A673 (cell line): ENCODE measurements at places on chromosomes 7 and 10. TPM values are rescaled to one million over a fixed set of nuclear protein-coding genes. Genes with fewer than 3 reads are reported as not detected.

GRCh38 chr7:9217204-9217603 is 783.8 kb downstream of the NXPH1 start:
- H3K4me3 ChIP-seq = no peak overlapping the region
- H3K27ac ChIP-seq = no peak overlapping the region
- no peaks in the 10 kb centered on the region for H3K4me1 ChIP-seq
- no peak for DNase-seq

GRCh38 chr10:116629340-116629739 is 8.6 kb downstream of the PNLIPRP2 start:
- DNase-seq = no peak
- H3K27me3 ChIP-seq = peaks cover 38% of the 10 kb centered on the region
- H3K4me3 ChIP-seq = no peak overlapping the region
- no peaks in the 10 kb centered on the region for H3K36me3 ChIP-seq
- H3K4me1 ChIP-seq = no peaks in the 10 kb centered on the region

GRCh38 chr10:50419756-50420155 is 168.4 kb upstream of the ASAH2 start:
- no peaks in the 10 kb centered on the region for H3K4me1 ChIP-seq
- no peak overlapping the region for H3K27ac ChIP-seq
- H3K4me3 ChIP-seq = no peak overlapping the region
- DNase-seq = no peak

SFXN3 gene
- total RNA-seq = 15.5 and 16.9 TPM in 2 replicates

- peaks cover 78% of the 10 kb centered on the region for H3K27me3 ChIP-seq
- H3K4me1 ChIP-seq = peaks cover 22% of the 10 kb centered on the region
- H3K27ac ChIP-seq = no peak overlapping the region
- peak overlapping the region; percentile 53 for H3K4me3 ChIP-seq
- DNase-seq = peak; percentile 12
- no peaks in the 10 kb centered on the region for H3K36me3 ChIP-seq
These were observed 552 bp downstream of the MKX start for GRCh38 chr10:27744802-27745731.

C7orf33 gene
- not detected in 2 replicates for total RNA-seq

RNF148 gene
- total RNA-seq = 5.4 and 6.1 TPM in 2 replicates

TMEM140 gene
- total RNA-seq = not detected in 2 replicates

- peaks cover 5% of the 10 kb centered on the region for H3K27me3 ChIP-seq
- DNase-seq = no peak
- H3K4me3 ChIP-seq = no peak overlapping the region
- H3K27ac ChIP-seq = no peak overlapping the region
- H3K36me3 ChIP-seq = no peaks in the 10 kb centered on the region
These were observed 51.9 kb downstream of the ASZ1 start for GRCh38 chr7:117375380-117375779.

BLNK gene
- not detected in 2 replicates for total RNA-seq

DNA sequence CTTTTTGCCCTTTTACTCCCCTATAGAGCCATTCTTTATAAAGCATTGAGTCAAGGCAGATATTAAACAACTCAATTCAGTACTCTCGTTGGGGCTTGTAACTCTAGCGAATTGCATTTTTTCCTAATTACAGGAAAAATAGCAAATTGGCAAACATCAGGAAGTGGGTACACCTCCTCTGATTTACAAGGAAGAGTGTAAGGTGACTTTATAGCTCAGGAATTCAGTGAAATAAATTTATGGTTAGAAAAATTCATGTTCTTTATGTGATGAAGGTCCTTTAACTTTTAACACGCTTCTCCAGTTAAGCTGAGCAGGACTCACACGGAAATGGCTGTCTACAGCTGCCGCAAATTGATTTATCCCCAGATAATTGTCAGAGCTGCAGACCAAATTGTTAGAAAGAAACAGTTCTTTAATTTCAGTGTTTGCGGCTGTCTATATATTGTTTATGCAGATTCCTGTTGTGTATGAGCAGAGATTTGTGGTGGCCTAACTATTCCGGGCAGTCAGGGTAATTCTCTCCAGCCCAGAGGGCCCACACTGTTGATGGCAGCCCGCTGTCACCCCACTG is 151.1 kb upstream of the MKI67 start:
- H3K27ac ChIP-seq = no peak overlapping the region
- H3K4me3 ChIP-seq = no peak overlapping the region
- peak; percentile 60 for DNase-seq
- H3K27me3 ChIP-seq = no peaks in the 10 kb centered on the region

DNA sequence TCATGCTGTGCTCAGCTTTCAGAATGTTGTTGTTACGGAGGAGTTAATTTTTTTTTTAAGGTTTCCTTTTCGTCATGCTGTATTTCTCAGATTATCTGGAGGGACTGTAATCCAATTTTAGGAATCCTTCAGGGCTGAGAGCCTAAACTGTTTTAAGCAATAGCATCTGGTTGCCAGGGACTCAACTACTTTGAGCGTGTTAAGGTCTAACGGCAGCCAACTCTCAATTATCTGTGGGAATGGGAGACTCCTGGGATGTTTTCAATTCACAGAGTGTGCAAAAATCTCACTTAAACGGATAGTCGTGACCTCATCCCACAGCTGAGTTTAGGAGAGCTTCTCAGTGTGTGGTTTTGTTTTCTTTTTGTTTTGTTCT is 291.7 kb downstream of the AUTS2 start:
- H3K27ac ChIP-seq = no peak overlapping the region
- peak; percentile 91 for DNase-seq
- peaks cover 21% of the 10 kb centered on the region for H3K4me1 ChIP-seq
- no peaks in the 10 kb centered on the region for H3K27me3 ChIP-seq
- H3K36me3 ChIP-seq = no peaks in the 10 kb centered on the region

DNA sequence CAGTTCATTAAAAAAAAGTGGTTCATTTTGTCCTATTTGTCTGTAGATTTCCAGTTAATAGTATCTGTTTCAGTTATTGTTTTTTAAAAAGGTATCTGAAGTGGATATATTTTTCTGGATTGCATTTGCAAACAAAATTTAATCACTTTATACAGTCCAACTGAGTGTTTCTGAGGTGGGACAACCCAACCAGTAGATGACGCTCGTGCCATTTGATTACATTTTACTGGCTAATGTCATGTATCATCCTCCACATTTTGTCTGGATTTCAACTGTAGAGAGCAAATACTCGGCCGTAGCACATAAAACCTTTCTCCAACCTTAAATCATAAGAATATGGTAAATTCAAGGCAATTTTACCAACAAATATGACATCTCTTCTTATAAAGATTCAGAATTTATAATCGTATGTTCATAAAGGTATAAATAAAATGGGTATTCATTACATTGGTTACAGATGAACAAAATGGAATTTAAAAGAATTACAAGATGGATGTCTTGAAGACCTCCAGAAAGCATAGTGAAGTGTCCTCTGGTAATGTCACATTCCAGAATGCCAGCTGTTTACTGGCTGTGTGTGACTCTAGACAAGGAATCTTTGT is 789.0 kb downstream of the PHTF2 start:
- H3K27ac ChIP-seq = no peak overlapping the region
- no peaks in the 10 kb centered on the region for H3K36me3 ChIP-seq
- no peaks in the 10 kb centered on the region for H3K4me1 ChIP-seq
- H3K27me3 ChIP-seq = peaks cover 11% of the 10 kb centered on the region
- DNase-seq = peak; percentile 66

SH2D4B gene
- 0.07 and 0.19 TPM in 2 replicates for total RNA-seq

GRCh38 chr7:122552769-122553168 is 146.1 kb downstream of the RNF133 start:
- no peak overlapping the region for H3K4me3 ChIP-seq
- DNase-seq = no peak
- H3K27ac ChIP-seq = no peak overlapping the region

PRPS1L1 gene
- not detected in 2 replicates for total RNA-seq

C10orf67 gene
- 0.13 and 0.50 TPM in 2 replicates for total RNA-seq

DNA sequence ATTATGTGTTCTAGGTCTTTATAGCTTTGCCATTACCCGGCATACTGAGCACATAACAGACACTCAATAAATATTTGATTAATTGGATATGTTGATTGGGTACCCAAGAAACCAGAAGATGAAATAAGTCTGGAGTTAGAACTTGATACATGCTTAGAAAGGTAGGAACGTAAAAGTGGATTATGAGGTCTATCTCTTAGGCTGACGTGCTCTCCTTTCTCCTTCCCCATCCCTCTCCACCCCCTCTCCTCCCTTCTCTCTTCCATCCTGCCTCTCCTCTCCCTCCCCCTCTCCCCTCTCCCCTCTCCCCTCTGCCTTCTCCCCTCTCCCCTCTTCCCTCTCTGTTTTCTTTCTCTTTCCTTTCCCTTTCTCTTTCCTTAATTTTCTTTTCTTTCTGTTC is 34.0 kb downstream of the AUTS2 start:
- H3K36me3 ChIP-seq = no peaks in the 10 kb centered on the region
- H3K4me1 ChIP-seq = peaks cover 50% of the 10 kb centered on the region
- H3K4me3 ChIP-seq = no peak overlapping the region
- no peaks in the 10 kb centered on the region for H3K27me3 ChIP-seq
- DNase-seq = no peak

DNA sequence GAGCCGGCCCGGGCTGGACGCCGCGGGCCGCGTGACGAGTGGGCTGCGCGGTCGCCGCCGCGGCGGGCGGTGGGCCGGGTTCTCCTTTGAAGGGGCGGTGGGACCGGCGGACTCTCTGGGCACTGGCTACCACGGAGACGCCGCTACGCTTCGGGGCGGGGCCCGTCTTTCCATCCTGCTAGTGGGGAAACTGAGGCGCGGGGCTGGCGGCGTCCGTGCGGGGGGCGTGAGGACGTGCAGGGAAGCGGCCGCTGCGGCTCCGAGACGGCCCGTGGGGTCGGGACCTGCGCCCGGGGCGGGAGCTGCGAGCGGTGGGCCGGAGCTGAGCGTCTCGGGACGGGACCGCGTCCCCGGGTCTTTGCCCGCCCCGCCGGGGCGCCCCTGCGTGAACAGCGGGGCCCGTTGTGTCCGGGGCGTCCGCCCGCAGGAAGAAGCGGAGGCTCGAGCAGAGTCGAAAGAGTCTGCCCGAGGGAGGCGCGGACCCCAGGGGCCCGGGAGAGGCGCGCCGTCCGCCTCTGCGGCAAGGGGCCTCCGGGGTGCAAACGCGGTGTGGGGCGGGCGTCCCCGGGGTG is 548 bp upstream of the BNIP3 start:
- H3K4me3 ChIP-seq = peak overlapping the region; percentile 93
- DNase-seq = no peak
- H3K27ac ChIP-seq = peak overlapping the region; percentile 66
- H3K4me1 ChIP-seq = peaks cover 10% of the 10 kb centered on the region
- H3K27me3 ChIP-seq = no peaks in the 10 kb centered on the region

HOXA3 gene
- not detected in 2 replicates for total RNA-seq

- H3K36me3 ChIP-seq = no peaks in the 10 kb centered on the region
- H3K4me1 ChIP-seq = no peaks in the 10 kb centered on the region
- H3K27ac ChIP-seq = no peak overlapping the region
- H3K27me3 ChIP-seq = no peaks in the 10 kb centered on the region
These were observed 24.1 kb upstream of the PDGFA start for GRCh38 chr7:543501-544337.

FAM241B gene
- 4.2 and 5.2 TPM in 2 replicates for total RNA-seq

DNA sequence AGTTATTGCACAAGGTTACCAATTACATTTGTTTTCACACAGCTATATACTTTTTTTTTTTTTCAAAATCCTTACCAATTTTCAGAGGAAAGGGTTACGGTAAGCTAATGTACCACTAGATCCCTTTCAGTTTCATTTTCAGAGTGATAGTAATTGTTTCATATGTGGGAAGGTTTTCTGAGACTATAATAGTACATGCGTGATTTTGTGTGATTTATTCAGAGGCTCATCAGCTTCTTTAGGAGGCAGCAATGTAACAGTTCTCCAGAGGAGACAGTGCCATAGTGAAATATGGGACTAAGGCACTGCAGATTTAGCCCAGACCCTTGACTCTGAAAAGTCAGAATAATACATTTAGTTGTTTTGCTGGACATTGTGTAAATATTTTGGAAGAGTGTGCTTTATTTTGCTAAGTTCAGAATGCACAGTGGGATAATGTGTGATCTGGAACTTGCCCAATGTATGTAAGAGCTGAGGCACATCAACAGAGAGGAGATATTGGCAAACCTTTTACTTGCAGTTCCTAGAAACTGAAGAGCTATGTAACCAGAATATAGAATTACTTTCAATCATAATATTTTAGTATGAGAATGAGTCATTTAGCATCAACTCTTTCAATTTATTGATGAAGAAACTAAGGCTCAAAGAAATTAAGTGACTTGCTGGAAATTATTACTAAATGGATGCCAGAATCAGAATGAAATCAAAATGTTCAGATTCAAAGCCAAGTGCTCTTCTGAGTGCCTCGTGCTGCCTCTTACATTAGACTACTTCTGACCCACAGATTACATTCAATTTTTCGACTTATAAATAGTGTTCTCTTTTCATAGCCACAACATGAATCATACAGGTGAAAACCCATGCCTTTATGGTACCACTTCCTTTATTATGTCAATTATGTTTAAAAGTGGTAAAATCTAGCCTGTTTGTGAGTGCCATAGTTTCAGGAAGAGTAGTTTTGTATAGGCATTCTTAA is 207.7 kb upstream of the TEX47 start:
- no peak overlapping the region for H3K27ac ChIP-seq
- no peaks in the 10 kb centered on the region for H3K27me3 ChIP-seq
- H3K4me1 ChIP-seq = no peaks in the 10 kb centered on the region
- H3K4me3 ChIP-seq = no peak overlapping the region
- H3K36me3 ChIP-seq = no peaks in the 10 kb centered on the region
- no peak for DNase-seq

DGKB gene
- not detected in 2 replicates for total RNA-seq

PILRA gene
- 1.5 and 2.0 TPM in 2 replicates for total RNA-seq

DNA sequence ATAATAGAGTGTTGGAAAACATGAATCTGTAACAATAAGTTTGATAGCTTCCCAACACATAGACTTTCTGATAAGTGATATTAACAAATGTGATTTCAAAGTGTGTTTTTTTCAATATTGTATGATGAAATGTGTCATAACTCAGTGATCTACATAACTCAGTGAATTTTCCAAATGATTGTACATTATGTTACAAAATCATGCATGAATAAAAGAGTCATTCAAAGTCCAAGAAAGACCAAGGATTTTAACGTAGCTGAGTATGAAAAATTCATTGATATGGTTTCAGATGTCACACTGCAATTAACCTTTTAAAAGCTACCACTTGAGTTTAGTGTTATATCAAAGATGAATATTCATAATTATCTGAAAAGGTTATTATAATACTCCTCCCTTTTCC is 111.2 kb downstream of the MYOF start:
- DNase-seq = no peak
- H3K27me3 ChIP-seq = no peaks in the 10 kb centered on the region
- H3K27ac ChIP-seq = no peak overlapping the region
- no peaks in the 10 kb centered on the region for H3K36me3 ChIP-seq
- H3K4me3 ChIP-seq = no peak overlapping the region
- H3K4me1 ChIP-seq = no peaks in the 10 kb centered on the region

GIMAP4 gene
- total RNA-seq = not detected in 2 replicates

- H3K27me3 ChIP-seq = peaks cover 35% of the 10 kb centered on the region
- no peaks in the 10 kb centered on the region for H3K4me1 ChIP-seq
- no peaks in the 10 kb centered on the region for H3K36me3 ChIP-seq
- no peak overlapping the region for H3K27ac ChIP-seq
- no peak for DNase-seq
These were observed 47.5 kb downstream of the CCDC172 start for GRCh38 chr10:116371737-116372136.
